ENCODE measurements at places on chromosomes 1 and 21.

DNA sequence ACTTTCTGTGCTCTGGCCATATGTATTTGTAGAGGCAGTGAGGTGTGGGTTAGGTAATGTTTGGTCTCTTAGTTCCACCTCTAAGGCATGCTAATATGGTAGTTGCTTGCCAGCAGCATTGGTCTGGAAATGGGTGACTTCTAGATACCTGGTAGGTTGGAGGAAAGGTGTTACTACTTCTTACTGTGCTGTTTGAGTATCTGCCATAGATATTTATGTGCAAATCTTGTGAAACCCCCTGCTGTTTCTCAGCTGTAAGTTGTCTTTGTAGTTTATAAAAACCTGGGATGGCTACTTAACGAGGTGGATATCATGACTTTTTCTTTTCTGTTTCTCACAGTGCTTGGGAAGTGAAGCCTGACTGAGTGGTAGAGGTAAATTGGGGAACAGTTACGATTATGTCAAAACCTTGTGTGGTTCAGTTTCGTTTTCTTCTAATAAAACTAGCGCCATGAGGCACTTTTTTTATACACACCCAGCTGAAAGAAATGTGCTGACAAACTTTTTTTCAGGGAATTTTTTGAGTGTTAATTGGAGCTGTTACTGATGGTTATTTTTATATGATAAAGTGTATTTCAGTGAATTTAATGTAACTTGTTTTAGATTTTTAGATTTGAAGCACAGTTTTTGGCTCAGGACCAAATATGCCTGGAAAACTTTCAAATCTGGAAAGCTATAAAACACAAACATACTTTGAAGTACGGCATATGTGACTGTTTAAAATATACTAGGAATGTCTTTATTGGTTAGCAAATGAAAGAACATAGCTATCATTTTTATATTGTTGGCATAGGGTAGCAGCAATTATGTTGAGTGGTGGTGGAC is 42.1 kb downstream of the CAMSAP2 start:
- no peak for DNase-seq

GRCh38 chr1:231953660-231954059 is 327.1 kb downstream of the DISC1 start:
- no peak for DNase-seq

GRCh38 chr1:46263146-46263545 is 15.6 kb downstream of the RAD54L start:
- DNase-seq: no peak

DNA sequence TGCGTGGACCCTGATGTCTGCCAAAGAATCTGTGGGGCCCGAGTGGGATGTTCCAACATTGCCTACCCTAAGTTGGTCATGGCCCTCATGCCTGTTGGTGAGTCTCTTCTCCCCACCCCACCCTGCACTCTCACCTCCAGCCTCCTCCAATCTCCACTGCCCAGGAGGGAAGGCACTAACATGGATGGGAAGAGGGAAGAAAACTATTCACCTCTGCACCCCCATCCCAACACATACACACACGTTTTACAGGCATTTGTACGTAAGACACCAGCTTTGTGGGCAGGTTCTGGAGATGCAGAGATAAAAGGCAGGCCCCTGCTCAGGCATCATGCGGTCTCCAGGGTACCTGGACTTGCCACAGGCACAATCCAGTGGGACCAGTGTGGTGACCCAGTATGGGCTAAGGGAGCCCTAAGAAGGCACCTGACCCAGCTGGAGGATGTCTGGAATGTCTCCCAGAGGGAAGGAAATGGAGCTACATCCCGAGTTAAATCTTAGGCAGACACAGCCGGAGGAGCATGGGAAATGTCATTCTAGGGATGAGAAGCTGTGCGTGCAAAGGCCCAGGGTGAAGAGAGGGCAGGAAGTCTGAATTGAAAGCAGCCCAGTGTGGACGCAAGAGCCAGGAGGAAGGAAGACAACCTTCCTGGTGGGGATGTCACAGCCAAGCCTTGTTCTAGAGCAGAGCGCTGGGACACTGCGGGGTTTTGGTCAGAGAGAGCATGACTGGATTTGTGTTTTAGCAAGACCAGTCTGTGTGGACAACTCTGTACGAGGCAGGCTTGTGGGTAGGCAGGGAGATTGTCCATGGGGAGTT is 11.4 kb downstream of the SLC5A9 start:
- DNase-seq: no peak

- no peak for DNase-seq
Observed at GRCh38 chr1:118963456-118964430, 24.4 kb downstream of the TBX15 start.

DNA sequence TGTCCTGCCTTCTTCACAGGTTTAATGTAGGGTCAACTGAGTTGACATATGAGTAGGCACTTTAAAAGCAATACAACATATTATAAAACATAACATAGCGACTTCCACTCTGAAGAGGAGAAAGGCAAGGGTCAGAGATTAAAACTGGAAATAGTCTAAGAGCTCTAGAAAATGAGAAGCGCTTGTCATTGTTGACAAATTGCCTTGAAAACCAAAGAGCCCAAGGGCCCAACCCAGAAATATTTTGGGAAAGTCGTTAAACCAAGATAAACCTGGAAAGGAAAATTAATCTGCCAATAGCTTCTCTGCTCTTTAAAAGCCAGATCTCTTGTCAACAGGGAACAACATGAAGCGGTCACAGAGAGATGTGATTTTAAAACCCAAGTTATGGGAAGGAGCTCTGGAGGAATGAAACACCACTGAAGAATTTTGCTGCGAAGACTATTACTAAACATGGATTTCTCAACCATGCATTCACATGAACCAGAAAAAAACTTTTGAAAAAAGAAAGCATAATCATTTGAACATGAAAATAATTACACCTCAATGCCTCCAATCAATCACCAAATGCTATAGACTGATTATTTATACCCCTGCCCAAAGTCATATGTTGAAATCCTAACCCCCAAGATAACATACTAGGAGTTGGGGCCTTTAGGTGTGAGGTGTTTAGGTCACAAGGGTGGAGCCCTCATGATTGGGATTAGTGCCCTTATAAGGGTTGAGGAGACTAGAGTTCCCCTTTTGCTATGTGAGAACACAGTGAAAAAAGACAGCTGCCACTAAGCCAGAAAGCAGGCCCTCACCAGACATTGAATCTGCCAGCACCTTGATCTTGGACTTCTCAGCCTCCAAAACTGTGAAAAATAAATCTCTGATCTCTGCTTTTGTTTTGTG is 33.0 kb upstream of the MTF1 start:
- DNase-seq: no peak

DNA sequence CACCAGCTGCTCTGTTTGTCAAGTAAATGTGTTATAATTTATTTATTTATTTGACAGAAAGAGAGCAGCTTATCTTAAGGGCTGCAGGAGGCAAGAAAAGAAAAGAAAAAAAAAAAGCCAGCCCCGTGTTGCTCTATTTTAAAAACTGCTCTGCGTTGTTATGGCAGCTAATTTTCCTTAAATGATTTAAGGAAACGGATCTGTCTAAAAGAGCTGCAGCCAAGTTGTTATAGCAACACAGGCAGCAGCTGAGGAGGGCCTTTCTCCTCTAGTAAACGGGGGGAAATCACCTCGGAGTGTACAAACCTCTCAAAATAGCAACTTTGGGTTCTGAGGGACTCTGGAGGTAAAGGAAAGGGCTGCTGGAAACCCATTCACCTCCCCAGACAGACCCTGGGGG is 149.2 kb downstream of the BEND5 start:
- DNase-seq: no peak

DNA sequence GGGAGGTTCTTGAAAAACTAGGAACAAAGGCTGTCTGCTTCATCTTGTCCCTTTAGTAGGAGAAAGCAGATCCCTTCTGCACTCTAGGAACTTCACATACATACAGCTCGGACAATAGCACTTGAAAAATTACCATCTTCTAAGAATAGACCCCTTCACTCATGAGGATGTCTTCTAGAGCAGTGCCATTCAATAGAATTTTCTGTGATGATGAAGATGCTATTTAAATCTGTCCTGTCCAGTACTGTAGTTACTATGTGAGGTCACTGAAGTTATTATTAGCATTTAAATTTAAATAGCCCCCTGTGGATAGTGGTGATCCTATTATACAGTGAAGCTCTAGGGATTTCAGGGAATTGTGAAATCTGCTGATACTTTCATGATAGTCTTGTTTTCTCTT is 46.4 kb upstream of the RAB3GAP2 start:
- DNase-seq: no peak

GRCh38 chr1:24253571-24253970 is 65.6 kb upstream of the GRHL3 start:
- DNase-seq: no peak

DNA sequence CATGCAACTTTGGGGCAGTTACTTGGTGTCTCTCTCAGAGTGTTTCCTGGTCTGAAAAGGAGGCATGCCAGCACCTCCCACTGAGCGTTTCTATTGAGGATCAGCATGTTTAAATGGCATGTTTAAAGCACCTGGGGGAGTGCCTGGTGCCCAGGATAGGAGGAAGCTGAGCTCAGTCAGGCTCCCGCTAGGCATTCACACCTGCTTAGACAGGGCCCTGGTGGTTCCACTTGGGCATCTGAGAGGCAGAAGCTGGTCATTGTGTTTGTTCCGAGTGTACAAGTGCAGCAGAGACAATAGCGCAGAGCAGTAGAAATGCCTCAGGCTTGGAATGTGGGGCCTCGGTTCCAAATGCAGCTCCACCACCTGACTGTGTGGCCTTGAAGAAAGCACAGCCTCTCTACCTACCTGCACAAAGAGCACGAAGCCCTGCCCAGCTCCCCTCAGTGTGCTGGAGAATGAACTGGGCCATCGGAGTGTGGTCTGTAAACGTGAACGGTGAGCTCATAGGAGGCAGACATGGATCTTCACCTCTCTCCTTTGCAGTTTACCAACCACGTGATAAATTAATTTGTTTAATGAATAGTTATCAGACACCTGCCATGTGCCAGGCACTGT is 20.3 kb upstream of the TMEM222 start:
- DNase-seq: no peak

- no peak for DNase-seq
Observed at GRCh38 chr21:37259426-37259825, 7.7 kb downstream of the VPS26C start.

DNA sequence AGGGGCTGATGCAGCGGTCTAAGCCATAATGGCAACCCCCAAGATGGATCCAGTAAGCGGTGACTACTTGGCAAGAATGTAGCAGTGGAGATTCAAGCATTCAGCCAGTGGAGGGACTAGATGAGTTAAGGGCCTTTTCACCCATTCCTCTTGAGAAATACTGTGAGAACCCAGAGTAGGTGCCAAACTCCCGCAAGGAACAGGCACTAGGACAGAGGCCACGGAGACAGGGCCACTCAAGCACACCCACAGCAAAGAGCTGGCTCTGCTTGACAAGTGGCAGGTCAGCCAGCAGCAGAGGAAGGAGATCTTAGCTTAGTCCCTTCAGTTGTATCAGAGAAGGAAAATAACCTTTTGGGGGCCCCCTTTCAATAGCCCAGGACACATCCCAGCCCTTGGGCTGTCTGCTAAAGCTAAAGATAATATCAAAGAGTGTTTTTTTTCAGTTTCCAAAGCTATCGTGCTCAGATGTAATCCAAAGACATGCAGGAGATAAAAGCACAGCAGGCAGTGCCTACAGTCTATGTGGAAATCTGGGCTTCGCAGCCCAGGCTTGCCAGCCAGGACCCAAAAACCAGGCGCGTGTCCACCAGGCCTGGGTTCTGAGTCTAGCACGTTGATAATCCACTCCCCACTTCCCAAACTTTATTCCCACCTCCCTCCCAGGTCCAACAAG is 62.0 kb upstream of the GOLT1A start:
- DNase-seq: no peak

Measured in stimulated activated effector memory CD8-positive, alpha-beta T cell treated with anti-CD3 and anti-CD28 coated beads, Interleukin-12 subunit alpha, Interleukin-12 subunit beta, amount 100 ng/mL, for 72 hours (primary cell).